SHP77 treated with DMSO at 0.1 percent for 48 hours (cell line): ENCODE measurements at places on chromosomes 2 and 18.

DNA sequence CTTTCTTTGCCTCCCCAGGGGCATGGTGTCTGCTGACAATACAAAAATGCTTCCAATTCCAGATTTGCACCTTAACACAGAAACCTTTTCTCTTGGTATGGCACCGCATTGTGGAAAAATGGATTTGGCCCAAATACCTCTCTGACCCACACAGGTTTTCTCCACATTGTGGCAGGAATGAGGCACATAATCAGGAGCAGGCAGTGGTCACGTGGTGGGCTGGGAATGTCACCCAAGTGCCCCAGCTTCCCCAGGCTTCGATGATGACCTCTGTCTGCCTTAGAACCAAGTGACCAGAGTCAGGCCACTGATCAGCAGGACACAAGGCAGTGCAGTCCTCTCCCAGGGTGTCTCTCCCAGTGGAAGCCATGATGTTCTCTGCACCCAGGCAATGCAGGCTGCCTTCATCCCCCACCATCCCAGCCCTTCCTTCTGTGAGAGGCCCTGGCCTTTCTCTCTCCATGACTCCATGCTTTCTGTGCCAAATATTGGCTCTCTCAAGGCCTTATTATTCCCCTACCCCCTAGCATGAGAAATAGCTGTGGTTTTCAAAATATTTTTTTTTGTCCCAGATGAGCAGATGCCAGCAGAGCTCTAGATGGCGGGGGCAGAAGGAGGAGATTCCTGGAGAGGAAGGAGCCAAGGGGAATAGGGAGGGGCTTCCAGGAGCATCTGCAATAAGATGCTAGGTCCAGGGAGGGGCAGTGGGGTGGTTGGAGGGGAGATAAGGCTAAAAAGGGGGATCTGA is 198.9 kb downstream of the ACKR3 start:
- DNase-seq = no peak

GRCh38 chr2:10170256-10170655 is 47.7 kb downstream of the RRM2 start:
- no peak for DNase-seq

- no peak for DNase-seq
Observed at GRCh38 chr2:98634406-98635092, 26.2 kb downstream of the UNC50 start.

DNA sequence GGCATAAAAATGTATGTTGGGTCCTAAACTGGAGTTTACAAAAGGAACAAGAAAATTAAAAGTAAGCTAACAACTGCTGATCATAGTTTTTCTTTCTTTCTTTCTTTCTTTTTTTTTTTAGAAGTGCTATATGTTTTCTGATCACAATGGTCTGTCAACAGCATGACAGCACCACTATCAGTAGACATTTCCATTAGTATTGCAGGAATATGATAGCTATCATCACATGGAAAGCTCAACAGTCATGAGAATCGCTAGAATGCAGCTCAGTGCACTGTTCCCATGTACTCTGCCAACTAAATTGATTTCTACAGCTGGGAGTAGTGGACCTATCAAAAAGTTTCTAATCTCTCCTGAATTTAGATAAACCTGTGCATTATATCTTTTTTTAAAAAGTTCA is 950.3 kb upstream of the ACVR2A start:
- DNase-seq = no peak

GRCh38 chr2:237563816-237564215 is 2.6 kb upstream of the PRLH start:
- no peak for DNase-seq

DNA sequence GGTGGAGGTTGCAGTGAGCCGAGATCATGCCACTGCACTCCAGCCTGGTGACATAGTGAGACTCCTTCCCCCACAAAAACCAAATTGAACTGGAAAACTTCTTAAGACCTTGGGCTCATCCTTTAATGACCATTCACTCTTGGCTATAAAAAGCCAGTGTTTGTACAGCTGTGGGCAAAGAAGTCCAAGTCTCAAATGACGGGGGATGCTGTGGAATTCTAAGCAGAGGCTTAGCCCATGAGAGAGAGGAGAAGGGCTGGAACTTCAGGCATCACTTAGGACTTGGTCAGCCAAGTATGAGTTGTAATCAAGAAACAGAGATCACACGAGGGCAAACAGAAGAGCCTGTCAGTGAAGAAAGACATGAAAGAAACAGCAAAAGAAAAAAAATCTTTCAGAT is 79.3 kb upstream of the POU3F3 start:
- DNase-seq = no peak

- DNase-seq = no peak
Observed at GRCh38 chr2:64720535-64721319, 67.0 kb upstream of the SERTAD2 start.

DNA sequence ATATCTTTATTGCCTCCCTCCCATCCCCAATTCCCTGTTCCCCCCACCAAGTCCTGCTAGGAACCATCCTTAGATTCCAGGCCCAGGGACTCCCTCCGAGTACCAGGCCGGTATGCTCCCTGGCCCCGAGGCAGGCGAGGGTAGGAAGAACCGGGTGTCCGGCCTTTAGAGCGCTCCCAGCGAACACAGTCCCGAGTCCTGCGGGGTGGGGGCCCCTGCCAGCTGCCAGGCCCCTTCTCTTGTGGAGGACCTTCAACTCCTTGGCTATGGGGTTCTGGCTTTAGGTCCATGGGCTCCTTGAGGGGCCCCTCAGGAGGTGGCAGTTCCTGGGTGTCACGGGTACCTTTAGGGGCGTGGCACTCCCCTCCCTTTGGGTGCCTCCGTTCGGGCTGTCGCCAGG is 4.4 kb downstream of the BCS1L start:
- no peak for DNase-seq

DNA sequence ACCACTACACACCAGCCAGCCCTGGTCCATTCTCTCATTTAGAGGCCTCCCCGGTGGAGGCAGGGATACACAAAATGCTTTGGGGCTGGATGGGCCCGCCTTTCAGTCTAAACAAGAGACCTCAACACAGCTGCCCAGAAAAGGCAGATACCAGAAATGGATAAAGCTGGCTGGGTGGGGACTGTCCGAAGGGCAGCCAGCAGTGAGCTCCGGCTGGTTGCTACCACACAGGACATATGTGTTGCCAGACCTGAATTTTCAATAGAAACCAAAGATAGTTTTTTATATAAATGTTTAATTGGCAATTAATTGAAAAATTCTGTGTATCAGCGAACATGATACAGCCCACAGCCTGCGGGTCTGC is 1.4 kb downstream of the GPBAR1 start:
- DNase-seq = no peak

DNA sequence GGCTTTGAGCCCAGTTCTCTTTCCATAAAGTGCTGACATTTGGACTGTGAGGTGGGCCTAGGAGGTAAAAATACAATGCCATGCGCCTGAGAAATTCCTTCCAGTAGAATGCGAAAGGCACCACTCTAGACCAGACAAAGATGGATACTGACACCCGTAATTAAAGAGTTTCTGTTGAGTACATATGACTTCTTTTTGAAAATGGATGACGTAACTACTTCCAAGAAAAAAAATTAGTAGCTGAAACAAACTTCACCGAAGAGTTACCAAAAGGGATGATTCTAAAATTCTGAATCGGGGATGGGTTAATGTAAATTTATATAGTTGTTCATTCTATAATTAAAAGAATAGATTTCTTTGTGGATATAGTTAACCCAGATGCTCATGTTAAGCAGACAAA is 146.8 kb downstream of the ALK start:
- DNase-seq = no peak

- DNase-seq = no peak
Observed at GRCh38 chr18:13313006-13313686, 94.6 kb downstream of the LDLRAD4 start.

DNA sequence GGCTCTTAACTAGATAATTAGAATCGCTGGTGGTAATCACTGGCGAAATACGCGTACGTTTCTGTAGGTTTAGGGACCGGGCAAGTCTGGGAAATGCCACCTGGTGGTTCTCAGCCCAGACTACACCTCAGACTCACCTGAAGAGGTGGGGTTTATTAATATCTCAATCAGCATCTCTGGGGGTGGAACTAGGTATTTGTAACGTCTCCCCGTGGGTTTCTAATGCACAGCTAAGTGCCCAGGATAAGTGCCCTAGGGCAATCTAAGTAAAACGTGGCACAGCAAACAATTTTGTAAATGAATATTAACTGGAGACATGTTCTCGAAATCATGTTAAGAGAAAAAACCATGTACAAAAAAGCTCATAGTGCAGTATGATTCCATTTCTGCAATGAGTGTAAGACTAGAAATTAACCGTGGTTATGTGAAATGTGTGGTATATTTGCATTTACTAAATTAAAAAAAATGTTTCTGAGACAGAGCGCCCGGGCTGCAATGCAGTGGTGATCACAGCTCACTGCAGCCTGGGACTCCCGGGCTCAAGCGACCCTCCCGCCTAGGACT is 760 bp upstream of the CNOT11 start:
- DNase-seq = no peak

DNA sequence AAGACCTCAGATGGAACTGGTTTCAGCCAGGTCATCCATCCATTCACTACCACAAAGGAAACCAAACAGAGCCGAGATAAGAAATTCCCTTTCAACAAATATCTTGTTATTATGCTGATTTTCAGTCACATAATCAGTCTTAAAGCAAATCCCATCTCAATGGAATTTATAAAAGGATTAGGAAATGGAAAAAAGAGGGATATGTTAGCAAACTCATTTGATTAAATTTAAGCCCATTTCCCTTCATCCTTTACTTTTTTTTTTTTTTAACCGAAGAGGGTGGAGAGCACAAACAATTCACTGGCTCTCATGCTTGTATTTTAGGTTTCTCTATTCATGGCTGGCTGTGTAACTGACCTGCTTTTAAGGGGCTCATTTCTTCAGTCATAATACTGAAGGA is 109.0 kb upstream of the GATA6 start:
- no peak for DNase-seq

DNA sequence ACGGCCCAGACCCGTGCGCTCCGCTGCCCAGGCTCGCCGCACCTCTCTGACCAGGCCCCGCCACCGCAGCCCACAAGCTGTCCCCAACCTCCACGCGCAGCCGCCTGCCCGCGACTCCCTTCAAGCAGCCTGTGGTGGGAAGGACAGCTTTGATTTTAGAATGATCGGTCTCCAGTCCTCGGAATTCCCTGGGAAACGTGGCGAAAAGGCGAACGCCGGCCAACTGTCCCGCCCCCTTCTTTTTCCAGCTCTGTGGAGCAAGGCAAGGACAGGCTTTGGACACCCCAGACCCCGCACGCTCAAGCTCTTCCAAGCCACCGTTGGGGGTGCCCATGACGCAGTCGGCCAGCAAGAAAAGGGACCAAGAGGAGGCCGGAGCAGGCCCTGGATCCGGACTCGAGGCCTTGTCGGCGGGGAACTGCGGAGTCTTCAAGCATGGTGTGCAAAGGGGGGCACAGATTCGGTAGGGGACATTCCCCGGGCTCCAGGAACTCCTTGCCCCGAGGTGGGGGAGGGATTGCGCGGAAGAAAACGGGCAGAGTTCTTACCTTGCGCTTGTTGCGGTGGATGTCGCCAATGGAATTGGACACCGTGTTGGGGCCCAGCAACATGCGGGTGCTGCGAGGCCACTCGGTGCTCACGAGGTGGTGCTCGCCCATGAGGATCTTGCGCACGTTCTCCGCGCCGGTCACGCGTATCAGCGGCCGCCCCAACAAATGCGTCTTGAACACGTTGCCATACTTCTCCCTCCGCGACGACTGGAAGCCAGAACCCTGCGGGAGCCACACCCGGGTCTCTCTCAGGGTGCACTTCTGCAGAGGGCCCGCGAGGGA is 4.0 kb downstream of the CYP26B1 start:
- no peak for DNase-seq

DNA sequence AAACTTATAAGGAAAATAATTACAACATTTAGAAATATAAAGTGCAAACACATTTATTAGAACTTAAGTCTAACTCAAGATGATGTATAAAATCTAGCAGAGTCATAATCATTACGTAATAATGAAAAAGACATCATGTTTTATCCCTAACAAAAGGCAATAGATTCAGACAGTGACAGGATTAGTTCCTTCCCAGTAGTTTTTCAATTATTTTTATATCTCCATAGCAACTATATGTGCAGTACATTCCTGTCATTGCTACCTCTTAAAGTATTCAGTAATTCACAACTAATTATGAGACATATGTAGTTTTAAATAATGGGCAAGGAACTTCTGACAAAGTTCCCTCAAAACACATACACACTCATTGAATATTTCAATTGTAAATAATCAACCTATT is 687.9 kb downstream of the CCDC85A start:
- no peak for DNase-seq

GRCh38 chr18:59993560-59993959 is 93.8 kb downstream of the PMAIP1 start:
- no peak for DNase-seq

- no peak for DNase-seq
Observed at GRCh38 chr18:46886893-46887292, 30.4 kb downstream of the PIAS2 start.

DNA sequence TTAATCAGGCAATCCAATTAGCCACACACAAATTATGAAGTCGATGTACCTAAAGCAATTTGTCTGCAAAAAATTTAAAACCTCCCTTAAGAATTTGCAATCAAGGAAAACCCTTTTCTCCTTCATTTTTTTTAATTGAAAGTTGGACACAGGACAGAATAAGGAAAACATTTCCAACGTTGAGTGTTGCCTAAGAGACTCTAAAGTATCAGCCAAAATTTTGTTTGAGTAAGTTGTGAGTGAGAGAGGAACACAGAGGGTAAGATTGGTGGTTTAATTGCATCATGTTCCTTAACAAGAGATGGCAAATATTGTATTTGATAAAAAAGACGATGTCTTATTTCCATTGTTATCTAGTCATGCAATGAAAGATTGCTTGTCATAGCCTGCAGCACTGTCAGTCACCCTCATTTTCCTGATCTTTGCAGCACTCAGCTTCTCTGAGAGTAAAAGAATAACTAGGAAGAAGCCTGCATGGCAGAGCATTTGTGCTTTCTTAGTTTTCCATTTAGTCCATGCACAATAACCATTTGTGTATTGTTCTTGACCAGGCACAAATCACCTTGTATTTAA is 115.5 kb downstream of the ICOS start:
- DNase-seq = no peak

- no peak for DNase-seq
Observed at GRCh38 chr18:8834881-8835280, 129.5 kb downstream of the MTCL1 start.

- no peak for DNase-seq
Observed at GRCh38 chr2:108614043-108614545, 79.8 kb downstream of the LIMS1 start.

DNA sequence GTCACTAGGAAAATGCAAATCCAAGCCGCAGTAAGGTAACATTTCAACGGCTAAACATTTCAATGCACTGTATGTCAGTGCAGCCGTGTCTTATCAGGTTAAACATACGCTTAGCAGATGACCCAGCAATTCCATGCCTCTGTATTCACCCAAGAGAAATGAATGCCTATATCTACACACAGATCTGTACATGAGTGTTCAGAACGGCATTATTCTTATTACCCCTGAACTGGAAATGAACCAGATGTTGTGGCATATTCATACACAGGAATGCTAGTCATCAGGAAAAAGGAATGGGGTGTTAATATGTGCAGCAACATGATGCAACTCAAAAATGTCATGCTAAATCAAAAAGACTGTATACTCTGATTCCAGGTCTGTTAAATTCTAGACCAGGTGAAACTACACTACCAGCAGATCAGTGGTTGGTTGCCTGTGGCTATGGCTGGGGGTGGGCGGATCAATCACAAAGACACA is 80.4 kb upstream of the RPL31 start:
- no peak for DNase-seq
